ENCODE measurements at places on chromosomes 5 and 9.

DNA sequence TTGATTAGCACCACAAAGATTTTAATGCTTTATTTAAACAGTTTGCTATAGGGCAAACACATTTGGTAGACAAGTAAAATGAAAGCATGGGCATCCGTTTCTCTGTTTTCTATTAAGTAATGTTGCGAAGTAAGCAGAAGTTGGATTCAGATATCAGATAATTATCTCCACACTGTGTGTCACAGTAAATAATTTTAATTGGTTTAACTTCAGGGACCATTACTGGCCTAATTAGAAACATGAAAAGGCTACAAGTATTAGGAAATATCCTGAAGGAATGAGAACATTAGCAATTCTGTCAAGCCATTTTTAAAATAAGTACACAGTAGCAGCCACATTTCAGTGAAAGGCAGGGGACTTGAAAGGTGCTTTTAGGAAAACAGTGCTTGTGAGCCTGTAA lies 975.4 kb downstream of the NR2F1-AS1 start:
- DNase-seq: no peak

DNA sequence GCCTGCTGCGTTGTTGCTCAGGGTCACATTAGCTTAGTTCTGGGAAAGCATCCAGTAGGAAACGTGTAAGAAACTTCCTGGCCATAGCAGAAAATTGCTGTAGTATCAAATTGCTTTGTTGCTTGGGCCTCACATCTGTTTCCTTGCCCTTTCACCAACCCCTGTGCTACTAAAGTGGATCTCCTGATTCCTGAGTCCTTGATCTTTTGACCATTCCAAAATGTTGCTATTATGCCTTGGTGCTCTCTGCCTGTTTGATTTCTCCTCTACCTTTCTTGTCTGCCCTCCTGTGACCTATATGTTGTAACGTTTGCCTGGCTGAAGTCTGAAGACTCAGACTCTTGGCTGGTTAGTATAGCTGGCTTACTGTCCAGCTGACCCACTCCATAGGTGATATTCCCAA lies 350.5 kb downstream of the ADGRV1 start:
- DNase-seq: no peak

GRCh38 chr9:123011878-123012528 lies 21.5 kb upstream of the GPR21 start:
- DNase-seq: no peak

DNA sequence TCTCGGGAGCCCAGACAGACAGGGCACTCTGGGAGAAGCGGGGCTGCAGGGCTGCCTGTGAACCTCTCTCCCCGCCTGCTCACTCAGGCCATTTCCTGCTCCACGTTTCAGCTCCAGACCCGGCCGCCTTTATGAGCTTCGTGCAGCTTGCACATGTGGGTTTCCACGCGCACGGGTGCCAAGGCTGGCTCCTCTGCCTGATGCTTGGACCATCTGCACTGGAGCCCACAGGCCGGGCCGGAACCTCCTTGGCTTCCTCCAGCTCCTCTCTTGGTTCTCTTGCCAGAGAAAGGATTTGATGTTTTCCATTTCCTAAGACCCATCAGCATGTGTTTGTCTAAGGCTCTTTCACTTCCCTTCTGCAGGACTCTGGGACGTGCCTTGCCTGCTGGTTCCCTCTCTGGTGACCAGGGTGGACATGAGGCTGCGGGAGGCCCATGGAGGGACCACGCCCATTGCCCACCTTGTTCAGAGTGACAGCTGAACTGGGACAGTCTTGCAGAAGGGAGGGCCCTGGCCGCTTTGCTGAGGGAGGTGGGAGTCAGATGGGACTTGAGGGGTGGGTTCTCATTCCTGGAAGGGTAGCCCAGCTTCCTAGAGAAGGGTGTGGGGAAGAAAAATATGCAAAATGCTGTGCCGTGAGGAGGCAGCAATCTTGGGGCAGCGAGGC lies 23.3 kb upstream of the COL5A1 start:
- no peak for DNase-seq

DNA sequence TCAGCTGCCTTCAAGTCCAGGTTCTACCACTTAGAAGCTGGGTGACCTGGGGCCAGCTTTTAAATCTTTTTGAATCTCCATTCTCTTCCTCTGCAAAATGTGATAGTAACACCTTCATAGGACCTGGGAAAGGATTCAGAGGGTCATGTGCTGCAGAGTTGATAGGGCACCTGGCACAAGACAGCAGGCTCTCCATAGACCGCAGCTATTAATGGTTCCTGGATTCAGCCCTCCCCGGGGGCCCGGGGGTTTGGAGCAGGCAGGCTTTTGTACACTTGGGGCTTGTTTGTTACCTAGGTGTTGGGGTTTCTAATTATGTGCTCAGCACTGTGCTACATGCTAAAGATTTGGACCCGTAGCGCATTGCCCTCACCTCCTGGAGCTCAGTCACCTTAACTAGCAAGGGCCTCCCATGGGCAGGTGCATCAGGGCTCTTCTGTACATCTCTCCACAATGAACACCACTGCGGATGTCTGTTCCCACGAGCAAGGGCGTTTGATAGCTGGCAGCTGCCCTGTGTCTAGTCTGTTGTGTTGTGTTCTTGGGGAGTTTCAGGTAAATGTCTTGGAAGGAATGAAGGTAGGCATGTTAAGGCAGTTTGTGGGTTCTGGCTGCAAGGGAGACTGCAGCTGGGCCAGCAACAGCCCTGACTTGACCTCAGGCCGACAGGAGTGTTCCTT lies 12.1 kb downstream of the PRRC2B start:
- no peak for DNase-seq

DNA sequence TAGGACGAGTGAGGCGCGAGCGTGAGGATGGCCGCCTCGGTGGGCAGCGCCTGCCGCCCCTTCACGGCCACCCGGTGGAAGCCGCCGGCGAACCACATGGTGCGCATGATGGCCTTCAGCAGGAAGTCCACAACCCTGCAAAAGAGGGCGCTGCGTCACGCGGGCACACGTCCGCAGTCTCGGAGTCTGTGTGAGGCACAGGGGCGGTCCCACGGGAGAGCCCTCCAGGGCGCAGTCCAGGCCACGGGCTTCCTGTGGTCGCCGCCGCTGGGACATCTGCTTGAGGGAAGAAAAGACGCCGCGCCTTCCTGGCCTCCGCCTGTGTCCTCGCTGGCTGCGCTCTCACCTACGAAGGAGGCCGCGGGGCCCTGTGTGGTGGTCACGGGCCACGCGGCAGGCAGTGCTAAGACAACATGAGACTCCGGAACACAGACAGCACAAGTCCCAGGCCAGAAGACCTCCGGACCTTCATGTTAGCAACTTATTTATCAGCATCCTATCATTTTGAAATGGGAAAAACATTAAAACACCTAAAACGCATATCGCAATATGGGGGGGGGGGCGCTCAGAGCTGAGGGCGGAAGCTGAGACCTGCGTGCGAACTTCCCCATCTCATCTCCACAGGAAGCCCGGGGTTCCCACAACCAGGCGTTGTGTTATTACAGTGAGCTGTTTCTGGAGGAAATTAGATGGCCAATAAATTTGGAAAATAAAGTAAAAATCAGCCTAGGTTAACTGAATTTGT lies 28.8 kb downstream of the LPCAT1 start:
- DNase-seq: no peak

GRCh38 chr5:173056783-173057061 lies 570 bp downstream of the CREBRF start:
- no peak for DNase-seq

DNA sequence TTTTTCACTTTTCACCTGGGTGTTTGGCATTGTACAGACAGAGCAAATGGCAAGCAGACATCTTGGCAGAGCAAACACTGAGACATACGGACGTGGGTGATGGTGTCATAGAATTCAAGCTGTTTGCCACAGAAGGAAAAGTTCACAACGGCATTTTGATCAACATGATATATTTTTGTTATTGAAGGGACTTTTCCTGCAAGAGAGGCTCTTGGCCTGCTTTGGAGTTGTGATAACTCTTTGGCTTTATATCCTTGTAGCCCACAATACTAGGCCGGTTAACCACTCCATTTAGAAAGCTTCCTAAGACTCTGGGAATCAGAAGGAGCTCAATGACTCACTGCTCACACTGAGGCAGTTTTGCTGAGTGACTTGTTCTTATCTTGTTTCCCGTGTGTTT lies 1038.3 kb downstream of the TLE1 start:
- no peak for DNase-seq

GRCh38 chr9:80648336-80648735 lies 1041.0 kb downstream of the TLE1 start:
- no peak for DNase-seq

GRCh38 chr9:76107482-76107881 lies 217.0 kb downstream of the PCSK5 start:
- no peak for DNase-seq

DNA sequence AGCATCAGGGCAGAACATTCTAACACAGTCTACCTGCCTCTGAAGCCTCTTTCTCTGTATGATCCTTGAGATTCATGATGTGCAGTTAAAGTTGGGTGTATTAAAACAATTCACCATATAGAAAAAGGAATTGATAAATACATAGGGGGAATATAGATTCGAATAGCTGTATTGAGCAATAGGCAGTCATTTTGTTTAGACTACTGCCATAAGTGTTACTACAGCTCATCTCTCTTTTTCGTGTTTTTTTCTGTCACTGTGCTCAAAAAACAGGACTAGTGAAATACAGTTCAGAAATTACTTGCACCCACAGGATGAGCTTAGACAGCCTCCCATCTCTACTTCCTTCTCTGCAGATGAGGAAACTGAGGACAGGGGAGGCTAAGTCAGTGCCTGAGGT lies 144.6 kb upstream of the FBN2 start:
- DNase-seq: no peak

DNA sequence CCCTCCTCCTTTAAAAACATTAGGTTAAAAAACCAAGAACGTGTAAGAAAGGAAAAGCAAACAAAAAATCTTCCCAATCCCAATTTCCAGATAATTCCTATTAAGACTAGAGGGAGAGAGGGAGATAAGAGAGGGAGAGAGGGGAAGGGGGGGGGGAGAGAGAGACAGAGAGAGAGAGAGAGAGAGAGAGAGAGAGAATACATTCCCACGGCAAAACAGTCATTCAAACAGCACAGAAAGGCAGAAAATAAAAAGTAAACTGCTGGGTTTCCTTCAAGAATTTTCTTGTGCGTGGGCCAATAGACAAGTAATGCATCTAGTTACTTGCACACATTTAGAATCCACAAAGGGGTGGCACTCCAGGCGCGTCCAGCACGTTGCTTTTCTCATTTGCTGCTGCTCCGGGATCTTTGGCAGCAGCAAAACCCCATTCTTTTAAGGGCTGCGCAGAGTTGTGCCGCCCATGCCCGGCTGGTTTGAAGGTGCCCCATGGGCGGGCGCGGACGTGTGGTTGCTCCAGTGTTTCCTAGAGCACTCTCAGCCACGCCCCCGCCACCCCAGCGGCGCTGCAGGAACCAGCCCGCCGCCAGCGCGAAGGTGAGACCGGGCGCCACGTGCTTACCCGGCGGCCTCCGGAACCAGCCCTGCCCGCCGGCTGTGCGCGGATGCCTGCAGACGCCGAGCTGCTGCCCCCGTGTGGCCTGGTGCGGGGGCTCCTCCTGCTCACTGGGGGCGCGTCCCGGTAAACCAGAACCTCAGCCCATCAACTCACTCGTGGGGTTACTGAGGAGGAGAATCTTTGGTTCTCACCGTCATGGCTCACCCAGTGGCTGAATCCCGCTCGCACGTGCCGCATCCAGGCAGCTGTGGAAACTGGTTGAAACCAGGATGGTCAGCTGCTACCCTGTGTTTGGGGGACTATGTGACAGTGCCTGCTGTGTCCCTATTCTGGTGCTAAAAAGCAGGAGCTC lies 44.6 kb downstream of the STC2 start:
- peak; percentile 5 for DNase-seq

GRCh38 chr9:126367139-126367538 lies 40.5 kb downstream of the MVB12B start:
- DNase-seq: no peak

GRCh38 chr9:27150746-27151406 lies 41.9 kb downstream of the TEK start:
- no peak for DNase-seq

- no peak for DNase-seq
These were observed 24.3 kb upstream of the CXCL14 start for GRCh38 chr5:135602882-135603721.

DNA sequence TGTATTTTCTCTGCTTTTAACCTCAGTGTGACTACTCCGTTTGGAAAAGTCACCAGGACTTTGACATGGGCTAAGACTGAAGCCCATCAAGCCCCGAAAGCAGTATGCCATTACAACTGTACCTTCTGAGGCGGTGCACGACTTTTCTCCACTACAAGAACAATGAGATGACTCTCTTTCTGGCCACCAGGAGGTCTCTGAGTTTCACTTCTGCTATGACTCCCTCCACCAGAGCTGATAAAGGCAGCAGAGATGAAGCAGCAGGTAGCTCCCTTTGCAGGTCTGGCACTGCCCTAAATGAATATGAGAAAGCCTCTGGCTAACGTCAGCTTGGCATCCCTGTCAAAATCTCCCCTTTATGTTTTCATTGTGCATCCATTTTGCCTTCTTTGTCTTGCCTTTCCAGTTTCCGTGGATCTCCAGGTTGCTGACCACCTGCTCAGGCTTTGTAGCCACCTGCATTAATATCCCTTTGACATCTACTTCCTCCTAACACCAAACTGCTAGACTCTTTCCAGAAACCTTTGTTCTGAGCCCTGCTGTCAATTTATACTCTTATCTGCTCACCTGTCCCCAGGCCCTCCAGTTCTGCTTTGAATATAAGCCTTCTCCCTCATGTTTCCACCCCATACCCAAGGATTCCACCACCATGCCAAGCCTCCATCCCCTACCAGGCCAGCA lies 221.7 kb downstream of the ZNF608 start:
- no peak for DNase-seq

DNA sequence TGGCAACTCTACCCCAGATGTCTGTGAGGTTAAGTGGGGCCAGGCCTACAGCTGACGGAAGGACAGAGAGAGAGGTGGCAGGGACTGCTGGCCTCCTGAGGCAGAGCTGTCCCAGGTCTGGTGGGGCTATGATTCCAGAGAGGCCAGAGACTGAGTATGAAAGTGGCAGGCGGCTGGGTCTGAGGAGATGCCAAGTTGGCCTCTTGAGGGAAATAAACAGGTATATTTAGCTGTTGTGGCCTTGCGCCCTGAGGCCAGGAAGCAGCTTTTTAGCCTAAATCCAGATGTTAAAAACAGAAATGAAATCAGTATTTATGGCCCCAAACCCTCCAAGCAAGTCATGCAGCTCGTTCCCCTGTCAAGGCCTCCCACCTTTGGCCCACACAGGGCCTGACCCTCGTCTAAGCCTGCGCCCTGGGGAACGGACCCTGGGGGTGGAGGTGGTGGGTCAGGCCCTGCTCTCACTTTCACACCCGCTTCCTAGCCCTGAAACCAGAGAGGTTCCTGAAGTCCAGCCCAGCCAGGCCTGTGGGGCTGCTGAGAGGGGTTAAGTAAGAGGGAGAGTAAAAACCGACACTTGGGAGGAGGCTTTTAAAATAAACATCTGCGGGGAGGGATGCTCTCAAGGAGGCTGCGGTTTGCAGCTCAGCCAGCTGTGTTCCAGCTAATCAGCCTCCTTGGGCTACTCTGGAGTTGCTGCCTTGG lies 18.7 kb downstream of the PCDHGC5 start:
- no peak for DNase-seq

DNA sequence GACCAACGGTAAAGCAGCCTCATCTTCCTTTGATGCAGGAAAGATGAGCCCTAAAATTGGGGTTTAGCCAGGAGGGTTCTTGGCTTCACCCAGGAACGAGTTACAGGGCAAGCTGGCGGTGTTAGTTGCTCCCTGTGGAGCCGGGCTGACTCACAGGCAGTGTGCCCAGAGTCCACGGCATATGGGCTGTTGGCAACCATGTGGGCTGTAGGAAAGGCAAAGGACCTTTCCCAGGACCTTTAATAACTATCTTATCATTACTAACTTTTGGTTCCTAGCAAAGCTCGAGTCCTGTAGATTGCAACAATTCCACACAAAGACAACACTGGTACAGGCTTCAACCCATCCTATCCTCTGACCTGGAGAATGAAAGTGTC lies 29.8 kb upstream of the CLPTM1L start:
- DNase-seq: no peak

- no peak for DNase-seq
These were observed 438.6 kb upstream of the MPDZ start for GRCh38 chr9:13718086-13718485.

All from hematopoietic multipotent progenitor cell treated with erythropoietin and hydrocortisone succinate and interleukin-3 and kit ligand, for 15 days (in vitro differentiated cells).